ENCODE measurements at places on chromosomes 7 and 10. TPM values are rescaled to one million over a fixed set of nuclear protein-coding genes. Genes with fewer than 3 reads are reported as not detected.

GRCh38 chr7:30113144-30113543 lies 21.6 kb upstream of the MTURN start:
- no peak for DNase-seq

GRCh38 chr7:107125475-107125874 lies 43.3 kb upstream of the HBP1 start:
- DNase-seq, result no peak

GRCh38 chr10:73818402-73818801 lies 7.0 kb upstream of the NDST2 start:
- no peak for DNase-seq

DNA sequence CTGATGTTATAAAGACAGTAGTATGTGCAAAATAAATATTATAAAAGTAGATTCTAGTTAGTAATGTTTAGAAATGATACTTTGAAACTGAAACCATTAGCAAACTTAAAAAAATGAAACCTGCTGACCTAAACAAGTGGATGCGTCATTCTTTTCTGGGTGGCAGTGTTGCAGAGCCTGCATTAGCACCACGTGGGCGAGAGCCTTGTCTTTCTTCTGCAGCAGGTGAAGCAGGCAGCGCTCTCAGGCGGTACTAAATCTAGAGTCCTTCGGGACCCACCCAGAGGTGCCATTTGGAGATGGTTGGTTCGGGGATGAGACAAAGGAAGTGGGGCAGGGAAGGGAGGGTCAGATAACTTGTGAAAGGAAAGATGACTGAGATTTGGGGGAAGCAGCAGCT lies 759.1 kb upstream of the IGFBP3 start:
- no peak for DNase-seq

ZPBP gene
- total RNA-seq, result not detected

GRCh38 chr10:60666221-60666620 lies 112.1 kb upstream of the CDK1 start:
- DNase-seq, result no peak

- DNase-seq, result no peak
These were observed 323.1 kb downstream of the TNS3 start for GRCh38 chr7:47258798-47259197.

- DNase-seq, result no peak
These were observed 29.9 kb downstream of the LRRC20 start for GRCh38 chr10:70352401-70353097.

- DNase-seq, result no peak
These were observed 246.0 kb upstream of the PHF14 start for GRCh38 chr7:10727636-10728035.

SDK1 gene
- total RNA-seq, result 0.32 TPM

DNA sequence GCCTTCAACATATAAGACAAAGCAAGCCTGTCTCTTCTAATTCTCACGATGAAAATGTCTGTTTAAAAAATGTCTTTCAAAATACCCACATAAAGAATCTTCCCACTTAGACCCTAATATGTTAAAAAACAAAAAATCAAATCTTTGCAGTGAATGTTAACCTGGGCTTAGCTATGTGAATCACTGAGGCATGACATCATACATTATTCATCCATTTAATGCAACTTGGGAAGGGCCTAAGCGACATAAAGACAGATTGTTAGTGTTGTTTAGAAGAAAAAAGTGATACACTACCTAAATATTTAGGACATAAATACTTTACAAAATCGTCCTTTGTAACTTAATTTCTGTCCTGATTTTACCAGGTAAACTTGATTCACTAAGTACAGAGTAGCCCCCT lies 648.5 kb upstream of the NRP1 start:
- no peak for DNase-seq

DNA sequence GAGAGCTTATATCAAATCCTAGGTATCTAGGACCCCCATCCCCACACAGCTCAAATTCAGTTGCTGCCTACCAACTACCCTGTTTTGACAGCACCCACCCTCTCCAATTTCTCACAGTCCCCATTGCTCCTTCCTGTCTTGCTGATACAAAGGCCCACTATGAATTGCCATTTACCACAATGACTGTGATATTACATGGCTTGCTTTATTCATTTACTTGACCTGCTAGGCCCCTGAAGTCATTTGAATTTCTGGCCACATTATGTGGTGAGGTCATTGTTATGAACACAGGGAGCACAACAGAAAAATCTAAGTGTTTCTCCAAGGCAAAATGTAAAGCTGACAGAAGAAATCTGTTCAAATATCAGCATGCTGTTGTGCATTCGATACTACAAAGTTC lies 101.4 kb downstream of the PPP1R17 start:
- DNase-seq, result no peak

DNA sequence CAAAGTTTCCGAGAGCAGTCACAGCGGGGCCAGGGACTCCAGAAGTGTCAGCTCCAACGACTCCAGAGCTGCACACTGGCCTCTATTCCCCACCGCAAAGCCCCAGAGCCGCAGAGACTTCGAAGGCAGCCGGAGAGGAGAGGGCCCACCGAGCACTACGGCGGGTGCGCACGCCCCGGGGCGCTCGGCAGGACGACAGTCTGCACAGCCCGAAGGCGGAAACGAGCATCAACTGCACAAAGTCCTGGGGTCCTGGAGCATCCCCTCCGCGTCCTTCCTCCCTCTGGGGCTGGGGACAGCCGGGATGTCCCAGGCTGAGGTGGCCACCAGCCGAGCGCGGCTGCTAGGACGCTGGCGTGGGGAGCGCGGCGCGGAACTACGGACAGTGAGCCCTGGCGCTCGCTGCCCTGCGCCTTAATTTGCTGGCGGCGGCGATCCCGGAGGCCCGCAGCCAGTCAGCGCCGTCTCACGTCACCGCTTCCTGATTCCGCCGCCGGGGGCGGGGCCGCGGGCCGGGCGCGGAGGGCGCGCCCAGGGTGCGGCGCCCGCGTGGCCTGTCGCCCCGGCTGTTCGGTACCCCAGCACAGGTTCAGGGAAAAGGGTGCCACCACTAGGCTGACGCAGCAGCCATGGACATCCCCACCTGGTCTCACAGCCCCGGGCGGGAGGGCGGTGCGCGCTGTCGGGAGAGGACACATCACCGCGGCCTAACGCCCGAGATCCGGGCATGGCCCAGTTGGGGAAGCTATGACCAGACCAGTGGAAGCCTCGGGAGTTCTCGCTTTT lies at the start of gene TBX20:
Gene TBX20, minus strand, starts transcription at position 391 of the 786 bp plus-strand sequence. CDS start 480 bp downstream, outside the sequence.
- DNase-seq, result no peak

All from activated B cell treated with CpG ODN at 0.5 μM for 24 hours (primary cell).